NCI-H526 treated with DMSO at 0.1 percent for 48 hours (cell line): ENCODE measurements at places on chromosomes 13 and 19.

GRCh38 chr13:79742923-79743322 is 262.0 kb downstream of the NDFIP2 start:
- DNase-seq = no peak

GRCh38 chr19:50365434-50366306 is at the start of gene NAPSA:
NAPSA (minus strand) TSS chr19:50365639; CDS start chr19:50365621, 18 bp downstream.
- DNase-seq = no peak

GRCh38 chr19:1053176-1054101 is 13.5 kb upstream of the ARHGAP45 start:
- no peak for DNase-seq

GRCh38 chr13:20960663-20961309 is 58.2 kb upstream of the XPO4 start:
- DNase-seq = peak; percentile 29

DNA sequence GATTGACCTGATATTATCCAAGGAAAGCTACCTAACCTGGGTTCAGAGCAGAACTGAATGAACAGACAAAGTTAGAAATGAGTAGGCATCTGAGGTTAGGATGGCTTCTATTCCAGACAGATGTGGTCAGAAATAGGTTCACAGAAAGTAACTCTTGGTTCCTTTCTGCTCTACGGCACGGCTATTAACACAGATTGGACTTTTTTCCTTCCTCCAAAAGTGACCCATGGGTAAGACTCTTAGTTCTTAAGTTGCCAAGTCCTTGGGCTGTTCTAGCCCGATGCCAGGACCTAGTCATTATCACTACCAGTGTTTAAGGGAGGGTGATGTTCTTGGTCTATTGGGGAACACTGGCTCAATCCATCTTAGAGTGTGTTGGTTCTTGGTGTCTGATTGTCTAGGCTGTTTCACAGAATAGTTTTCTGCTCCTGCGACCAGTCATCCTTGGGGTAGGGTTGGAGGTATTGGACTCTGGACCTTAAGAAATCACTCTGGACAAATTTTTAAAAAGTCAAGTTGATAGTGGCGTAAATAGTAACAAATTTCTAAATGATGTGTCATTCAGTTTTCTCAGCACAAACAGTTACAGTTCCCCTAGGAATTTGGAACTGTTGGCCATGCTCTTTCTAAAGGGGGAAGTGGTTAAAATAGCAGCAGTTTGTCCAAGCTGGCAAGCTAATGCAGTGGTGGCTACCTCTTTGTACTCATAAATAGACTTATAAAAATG is 60.1 kb upstream of the MYCBP2 start:
- no peak for DNase-seq

DNA sequence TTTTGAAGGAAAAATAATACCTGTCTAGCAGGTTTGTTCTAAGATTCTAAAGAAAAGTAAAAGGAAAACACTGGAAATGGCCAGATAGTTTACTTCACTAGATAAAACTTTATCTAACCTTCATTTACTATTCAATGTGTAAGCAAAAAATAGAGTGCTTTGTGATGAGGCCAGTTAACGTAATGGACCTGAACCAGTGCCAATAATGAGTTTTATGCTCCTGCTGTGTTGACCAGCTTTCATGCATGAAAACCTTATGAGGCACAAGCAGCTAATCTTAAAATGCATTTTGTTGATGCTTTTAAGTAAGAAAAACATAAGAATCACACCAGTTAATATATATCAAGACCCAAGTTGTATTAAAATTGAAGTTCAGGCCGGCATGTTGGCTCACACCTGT is 617.2 kb upstream of the GPC6 start:
- no peak for DNase-seq

GRCh38 chr13:30431269-30431940 is 9.1 kb downstream of the UBE2L5 start:
- DNase-seq = no peak

- no peak for DNase-seq
Observed at GRCh38 chr13:110209950-110210603, 96.9 kb downstream of the COL4A1 start.

DNA sequence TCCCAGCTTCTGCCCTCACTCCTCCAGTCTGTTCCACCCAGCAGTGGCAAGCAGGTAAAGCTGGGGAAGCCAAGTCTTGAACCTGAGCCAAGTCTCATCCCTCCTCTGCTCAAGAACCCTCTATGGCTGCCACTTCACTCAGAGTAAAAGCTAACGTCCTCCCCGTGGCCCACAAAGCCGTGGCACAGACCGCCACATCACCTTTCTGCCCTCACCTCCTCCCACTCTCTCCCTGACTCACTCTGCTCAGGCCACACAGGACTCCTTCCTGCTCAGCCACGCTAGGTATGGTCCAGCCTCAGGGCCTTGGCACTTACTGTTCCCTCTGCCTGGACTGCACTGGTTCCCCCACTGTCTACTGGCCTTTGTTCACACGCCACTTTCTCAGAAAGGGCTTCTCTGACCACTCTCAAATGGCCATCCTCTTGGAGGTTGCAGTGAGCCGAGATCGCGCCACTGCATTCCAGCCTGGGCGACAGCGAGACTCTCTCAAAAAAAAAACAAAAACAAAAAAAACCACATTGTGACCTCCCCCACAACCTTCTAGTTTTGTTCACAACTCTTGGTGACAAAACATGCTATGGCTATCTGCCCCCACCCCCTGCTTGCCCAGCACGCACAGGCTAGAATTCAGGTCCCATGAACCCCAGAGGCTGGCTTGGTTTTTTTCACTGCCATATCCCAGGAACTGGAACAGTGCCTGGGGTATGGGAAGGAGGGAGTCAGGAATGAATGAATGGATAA is 15.8 kb downstream of the NDUFB7 start:
- DNase-seq = no peak

GRCh38 chr13:51687947-51688714 is 103.9 kb downstream of the WDFY2 start:
- DNase-seq = peak; percentile 56

DNA sequence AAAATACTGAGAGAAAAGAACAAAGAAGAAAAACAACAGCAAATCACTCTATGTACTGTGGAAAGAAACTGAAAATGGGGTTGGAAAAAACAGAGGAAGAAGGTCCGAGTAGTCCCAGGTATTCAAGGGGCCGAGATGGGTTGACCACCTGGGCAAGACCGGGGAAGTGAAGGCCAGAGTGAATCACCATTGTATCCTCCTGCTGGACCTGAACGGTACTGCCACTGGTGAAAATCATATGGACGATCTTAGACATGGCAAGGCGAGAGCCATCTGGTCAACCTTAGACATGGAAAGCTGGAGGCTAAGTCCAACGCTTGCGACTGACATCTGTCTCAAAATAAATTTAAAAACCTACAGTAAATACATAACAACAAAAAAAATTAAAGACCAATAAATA is 44.4 kb upstream of the ZNF91 start:
- no peak for DNase-seq

DNA sequence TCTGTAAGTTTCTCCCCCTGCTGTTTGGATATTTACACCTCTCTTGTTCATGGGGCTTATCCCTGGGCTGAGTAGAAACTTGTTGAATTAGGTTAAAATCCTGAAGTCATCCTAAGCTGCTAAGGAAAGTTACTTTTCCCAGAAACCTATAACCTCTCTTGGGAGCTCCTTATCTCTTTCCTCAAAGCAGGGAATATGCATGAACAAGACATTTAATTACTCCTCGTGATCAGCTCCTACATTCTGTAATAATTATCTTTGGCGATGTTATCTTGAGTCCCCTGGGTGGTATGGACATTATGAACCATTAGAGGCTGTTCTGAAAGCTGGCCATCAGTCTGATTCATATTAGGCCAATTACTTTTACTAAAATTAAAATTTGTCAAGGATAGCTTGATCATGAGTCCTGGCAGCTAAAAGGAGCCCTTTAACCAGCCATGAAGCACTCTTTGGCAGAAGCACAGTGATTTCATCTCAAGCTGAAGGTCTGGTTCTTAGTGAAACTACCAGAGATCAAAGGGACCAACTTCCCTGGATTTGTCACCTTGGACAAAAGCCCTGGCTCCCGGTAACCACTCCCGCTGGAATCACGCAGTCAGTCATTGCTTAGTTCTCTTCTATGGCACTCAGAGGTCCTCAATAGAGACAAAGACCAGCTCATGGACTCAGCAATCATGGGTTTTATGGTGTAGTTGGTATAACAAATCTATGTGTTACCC is 811.8 kb downstream of the UQCRFS1 start:
- no peak for DNase-seq

DNA sequence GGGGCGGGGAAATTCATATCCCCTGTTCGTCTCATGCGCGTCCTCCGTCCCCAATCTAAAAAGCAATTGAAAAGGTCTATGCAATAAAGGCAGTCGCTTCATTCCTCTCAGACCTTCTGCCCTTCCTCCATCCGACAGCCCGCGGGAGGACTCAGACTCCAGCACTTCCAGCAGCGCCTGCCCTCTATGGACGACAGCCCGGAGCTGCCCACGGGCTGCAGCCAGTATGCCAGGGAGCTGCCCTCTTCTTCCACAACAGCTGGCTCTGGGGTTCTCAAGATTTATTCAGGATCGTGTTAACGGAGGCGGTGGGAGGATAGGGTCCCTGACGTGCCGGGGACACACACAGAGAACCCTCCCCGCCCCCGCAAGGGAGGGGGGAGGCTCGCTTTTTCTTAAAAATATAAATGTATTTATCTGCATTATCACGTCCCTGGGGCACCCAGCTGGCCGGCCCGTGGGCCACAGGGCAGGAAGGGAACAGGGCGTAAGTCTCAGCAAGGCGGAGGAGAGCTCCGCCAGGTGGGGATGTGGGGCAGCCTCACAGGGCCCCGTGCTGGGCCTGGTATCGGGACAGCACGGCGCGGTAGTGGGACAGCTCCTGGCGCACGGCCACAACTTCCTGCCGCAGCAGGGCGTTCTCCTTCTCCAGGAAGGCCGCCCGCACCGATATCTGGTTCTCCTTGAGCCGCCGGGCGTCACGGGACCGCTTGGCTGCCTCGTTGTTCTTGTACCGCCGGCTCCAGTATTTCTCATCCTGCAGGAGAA is 6.7 kb downstream of the DBP start:
- DNase-seq = no peak

DNA sequence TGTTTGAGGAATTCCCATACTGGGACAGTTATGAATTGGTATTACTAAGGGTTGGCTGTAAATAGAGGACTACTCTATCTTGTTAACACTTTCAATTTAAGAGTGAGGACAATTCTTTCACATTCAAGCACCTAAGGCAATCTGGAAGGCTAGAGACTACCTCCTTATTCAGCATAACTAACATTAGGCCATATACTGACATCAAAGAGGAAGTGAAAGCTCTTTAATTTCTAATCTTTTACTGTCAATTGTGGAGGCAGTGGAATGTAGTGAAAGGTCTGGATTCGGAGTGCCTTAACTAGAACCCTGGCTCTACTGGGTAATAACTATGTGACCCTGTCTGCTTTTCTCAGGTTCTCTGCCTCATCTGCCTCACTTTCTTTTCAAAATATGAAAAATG is 134.0 kb downstream of the UFM1 start:
- no peak for DNase-seq

DNA sequence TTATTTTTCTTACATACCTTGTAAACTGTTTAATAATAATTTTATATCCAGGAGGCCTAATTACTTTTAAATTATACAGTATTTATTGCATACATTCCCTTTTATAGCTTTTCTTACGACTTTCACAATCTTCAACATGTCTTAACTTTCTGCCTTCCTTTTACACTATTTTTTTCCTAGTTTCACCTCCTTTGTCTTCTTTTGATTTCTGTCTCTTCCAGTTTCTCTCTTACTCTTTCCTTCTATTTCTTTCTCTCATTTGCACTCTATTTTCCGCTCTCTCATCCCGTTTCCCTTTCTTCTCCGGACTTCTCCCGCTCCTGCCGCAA is 11.5 kb downstream of the ZNF552 start:
- DNase-seq = no peak

- DNase-seq = no peak
Observed at GRCh38 chr19:30168760-30169159, 203.4 kb upstream of the ZNF536 start.

GRCh38 chr13:40146611-40147117 is 491.2 kb downstream of the COG6 start:
- no peak for DNase-seq

GRCh38 chr13:96527497-96527896 is 437.6 kb downstream of the HS6ST3 start:
- no peak for DNase-seq

DNA sequence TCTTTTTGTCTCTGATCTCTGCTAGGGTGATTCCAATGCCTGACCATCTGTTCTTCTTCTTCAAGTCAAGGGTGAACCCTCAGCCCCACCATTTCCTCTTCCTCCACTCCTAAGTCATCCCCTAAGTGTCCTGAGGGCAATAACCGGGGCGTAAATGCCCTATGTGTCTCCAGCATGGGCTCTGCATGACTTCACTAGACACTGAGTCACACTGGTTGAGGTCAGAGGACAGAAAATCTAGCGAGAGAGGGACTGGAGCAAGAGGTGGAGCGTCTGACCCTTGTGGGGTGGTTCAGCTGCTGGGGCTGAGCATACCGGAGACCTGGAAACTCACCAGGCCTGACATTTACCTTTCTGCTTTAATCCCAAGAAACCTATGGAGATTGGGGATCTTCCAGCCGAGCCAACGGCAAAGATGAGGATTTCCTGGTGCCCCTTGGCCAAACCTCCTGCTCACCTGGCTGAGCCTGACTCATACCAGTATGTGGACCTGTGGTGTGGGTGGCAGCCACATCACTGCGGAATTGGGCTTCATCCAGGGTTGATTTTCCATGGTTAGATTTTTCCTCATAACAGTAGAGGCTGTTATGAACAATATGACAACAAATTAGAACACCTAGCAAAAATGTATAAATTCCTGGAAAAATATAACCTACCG is 26.9 kb downstream of the SCGB2B2 start:
- no peak for DNase-seq

DNA sequence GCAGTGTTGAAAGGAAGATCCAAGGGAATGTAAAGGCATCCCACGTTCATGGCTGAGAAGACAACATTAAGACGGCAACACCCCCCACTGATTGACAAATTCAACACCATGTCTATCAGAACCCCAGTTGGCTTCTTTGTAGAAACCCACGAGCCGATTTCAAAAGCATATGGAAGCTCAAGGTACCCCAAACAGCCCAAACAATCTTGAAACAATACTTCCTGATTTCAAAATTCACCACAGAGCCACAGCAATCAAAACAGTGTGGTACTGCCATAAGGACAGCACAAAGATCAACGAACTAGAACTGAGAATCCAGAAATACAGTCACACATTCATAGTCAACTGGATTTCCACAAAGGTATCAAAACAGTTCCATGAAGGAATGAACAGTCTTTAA is 6.2 kb downstream of the MIER2 start:
- DNase-seq = no peak

GRCh38 chr19:33430674-33431277 is 57.3 kb downstream of the CEBPG start:
- peak; percentile 56 for DNase-seq
